MG63 (cell line): ENCODE measurements at places on chromosomes 1 and 21.

DNA sequence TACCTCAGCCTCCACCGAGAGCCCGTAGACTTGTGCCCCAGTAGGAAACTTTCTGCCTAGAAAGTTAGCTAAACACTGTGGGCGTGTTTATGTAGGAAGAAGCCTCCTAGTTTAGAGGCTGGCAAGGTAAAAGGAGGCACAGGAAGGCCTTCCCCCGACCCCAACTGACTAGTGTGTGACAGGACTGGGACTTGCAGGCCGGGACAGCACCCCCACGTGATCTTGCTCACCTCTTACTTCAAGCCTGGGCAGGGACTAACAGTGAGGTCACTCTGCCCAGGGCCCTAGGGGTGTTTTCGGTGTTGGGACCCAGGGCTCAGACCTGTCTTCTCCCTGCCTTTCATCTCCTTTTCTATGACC, 392 bp upstream of the TAGLN2 start:
- DNase-seq: peak; percentile 39

GRCh38 chr1:13564073-13564472, 19.6 kb upstream of the PDPN start:
- DNase-seq: no peak

DNA sequence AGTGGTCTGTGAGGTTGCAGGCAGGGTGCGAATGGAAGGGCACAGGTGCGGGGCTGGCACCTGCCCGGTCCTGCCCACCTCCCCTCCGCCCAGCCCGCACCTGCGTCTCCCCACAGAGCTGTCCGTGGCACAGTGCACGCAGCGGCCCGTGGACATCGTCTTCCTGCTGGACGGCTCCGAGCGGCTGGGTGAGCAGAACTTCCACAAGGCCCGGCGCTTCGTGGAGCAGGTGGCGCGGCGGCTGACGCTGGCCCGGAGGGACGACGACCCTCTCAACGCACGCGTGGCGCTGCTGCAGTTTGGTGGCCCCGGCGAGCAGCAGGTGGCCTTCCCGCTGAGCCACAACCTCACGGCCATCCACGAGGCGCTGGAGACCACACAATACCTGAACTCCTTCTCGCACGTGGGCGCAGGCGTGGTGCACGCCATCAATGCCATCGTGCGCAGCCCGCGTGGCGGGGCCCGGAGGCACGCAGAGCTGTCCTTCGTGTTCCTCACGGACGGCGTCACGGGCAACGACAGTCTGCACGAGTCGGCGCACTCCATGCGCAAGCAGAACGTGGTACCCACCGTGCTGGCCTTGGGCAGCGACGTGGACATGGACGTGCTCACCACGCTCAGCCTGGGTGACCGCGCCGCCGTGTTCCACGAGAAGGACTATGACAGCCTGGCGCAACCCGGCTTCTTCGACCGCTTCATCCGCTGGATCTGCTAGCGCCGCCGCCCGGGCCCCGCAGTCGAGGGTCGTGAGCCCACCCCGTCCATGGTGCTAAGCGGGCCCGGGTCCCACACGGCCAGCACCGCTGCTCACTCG, 23.3 kb downstream of the FTCD start:
- DNase-seq: no peak

DNA sequence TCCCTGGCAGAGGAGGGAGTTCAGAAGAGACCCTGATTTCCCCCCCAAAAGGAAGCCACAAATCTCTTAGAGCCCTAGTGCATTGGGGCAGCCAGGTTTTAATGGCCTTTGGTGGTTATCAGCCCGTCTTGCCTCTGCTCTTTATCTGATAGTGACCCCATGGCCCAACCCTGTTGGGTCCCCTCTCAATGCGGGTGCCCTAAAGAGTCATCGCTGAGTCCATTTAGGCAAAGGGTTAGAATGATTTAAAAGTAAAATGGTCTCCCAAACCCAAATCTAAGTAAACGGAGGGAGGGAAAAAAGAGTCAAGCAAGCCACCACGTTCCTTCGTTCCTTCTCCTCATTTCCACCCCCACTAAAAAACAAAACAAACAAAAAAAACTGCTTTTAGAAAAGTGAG, 164.0 kb downstream of the RUNX1 start:
- no peak for DNase-seq

GRCh38 chr1:183281039-183281438, 95.0 kb downstream of the LAMC2 start:
- DNase-seq: peak; percentile 52

DNA sequence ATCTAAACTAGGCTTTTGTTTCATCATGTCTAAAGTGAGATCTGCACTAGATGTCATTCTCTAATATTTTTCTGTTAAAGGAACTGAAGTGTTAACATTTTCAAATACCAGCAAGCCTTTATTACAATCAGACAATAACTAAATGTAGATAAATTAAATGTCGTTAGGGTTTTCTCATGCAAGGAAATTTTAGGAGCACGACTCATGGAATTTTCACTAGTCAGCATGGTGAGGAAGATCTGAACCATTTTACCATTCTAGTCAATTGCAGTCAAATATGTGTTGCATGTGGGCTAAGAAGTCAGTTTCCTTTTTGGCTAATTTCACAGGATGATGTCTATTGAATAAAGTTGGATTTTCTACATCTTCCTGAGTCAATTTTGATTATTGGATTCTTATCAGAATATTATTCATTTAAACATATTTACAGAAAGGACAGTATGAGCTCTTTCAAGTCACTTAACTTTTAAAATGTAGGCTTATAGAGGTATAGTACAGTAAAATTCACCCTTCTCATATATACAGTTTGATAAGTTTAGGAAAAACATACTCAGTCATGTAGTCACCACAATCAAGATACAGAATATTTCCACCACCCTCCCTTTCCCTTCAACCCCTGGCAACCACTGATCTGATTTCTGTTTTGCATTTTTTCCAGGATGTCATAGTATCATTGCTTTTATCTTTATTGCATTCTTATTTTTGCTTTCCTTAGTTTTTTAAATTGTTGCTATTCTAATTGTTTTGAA, 9.2 kb downstream of the GCSAML start:
- no peak for DNase-seq

GRCh38 chr1:203528063-203528462, 34.1 kb downstream of the OPTC start:
- DNase-seq: no peak

DNA sequence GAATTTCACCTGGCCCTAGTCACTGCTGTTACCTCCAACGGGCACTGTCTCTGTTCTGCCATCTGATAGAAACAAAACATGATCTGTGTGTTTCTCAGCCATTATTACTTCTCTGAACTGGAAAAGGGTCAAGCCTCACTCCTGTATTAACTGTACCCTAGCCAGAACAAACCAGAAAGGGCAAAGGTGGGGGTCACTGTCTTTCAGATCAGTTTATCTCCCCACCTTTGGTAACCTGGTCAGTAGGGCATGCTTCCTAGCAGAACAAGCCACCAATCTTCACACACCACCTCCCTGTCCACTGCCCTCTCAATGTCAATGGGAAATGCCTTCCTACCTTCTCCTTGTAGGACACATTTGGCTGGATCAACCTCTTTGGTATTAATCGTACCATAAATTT, 3.9 kb downstream of the TRIM45 start:
- no peak for DNase-seq

DNA sequence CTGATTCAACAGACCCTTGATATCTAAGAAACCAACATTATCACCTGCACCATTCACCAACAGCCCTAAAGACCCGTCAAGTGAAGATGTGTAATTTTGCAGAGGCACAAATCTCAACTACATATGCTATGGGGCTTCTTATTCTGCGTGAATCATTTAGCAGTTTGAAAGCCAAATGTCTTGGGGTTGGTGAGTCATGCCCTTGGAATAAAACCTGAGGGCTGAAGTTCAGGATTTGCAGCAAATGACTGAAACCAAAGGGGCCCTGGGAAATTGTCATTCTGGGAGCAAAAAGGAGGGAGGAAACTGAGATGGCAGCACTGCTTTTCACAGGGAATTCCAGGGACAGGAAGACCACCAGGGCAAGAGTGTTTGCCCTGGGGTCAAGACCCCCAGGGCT, 79.2 kb upstream of the TNR start:
- DNase-seq: peak; percentile 73

- DNase-seq: no peak
Measured at GRCh38 chr1:224879162-224879803, 50.2 kb upstream of the DNAH14 start.

GRCh38 chr1:47703981-47704596, 266.2 kb downstream of the FOXD2 start:
- DNase-seq: peak; percentile 67

DNA sequence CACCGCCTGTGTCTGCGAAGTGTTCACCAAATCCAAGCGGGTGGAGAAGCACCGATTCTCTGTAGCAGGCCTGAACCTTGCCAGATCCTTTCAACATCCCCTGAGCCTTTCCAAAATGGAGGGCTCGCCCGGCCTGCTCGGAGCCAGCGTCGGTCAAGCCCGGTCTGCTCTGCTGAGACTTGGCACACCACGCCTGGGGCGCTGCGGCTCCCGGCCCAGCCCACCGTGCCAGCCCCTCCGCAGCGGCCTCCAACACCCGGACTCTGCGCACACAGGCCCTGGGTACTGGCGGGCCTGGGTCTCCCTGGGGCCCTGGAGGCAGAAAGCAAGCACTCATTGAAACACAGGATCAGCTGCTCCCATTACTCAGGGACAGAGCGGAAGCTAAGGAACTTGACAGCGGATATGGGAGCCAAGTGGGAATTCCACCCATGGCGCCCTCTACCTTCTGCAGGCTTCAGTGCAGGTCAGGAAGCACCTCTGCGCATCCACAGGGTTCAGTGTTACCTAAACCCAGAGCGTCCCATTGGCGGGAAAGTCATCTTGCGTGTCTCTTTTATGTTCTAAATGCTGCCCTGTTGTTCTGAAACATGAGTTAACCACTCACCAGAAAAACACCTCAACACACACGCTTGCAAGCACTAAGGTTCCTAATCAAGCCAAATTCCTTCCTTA, 159.9 kb downstream of the ZBTB18 start:
- DNase-seq: peak; percentile 37

- no peak for DNase-seq
Measured at GRCh38 chr1:117740496-117740895, 134.6 kb downstream of the TENT5C start.

- DNase-seq: no peak
Measured at GRCh38 chr1:38917772-38918171, 23.9 kb downstream of the RHBDL2 start.

DNA sequence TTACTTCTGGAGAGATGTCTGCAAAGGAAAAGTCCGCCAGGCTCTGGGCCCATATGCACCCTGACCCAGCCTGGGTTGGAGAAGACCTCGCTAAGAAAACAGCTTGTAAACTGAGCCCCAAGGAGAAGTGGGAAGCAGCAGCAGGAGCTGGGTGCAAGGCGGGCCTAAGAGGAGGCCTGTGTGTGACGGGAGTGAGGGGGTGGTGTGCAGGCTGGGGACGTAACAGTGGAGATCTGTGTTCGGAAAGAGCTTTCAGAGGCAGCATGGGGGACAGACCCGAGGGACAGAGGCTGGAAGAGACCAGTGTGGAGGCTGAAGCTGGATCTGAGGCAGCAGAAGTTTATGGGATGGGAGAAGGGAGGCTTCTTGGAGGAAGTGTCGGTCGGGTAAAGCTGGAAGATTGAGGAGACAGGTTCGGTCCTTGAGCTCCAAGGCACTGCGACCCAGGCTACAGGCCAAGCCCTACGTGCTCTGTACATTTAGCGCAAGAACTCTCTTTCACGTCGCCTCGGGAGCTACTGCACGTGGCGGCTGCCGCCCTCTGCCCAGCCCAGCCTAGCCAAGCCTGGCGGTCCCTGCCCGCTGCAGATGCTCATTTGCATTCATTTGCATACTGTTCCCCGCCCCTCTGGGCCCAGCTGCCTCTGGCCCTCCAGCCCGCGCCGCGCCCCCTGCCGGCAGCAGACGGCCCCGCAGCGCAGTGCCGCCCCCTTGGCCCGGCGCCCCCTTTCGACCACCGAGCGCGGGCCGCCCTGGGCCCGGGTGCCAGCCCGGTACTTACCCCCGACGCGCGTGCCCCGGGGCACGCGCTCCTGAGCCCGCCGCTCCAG, 6.3 kb downstream of the HPCA start:
- no peak for DNase-seq

- DNase-seq: peak; percentile 4
Measured at GRCh38 chr1:21234779-21235178, 55.5 kb downstream of the ECE1 start.

DNA sequence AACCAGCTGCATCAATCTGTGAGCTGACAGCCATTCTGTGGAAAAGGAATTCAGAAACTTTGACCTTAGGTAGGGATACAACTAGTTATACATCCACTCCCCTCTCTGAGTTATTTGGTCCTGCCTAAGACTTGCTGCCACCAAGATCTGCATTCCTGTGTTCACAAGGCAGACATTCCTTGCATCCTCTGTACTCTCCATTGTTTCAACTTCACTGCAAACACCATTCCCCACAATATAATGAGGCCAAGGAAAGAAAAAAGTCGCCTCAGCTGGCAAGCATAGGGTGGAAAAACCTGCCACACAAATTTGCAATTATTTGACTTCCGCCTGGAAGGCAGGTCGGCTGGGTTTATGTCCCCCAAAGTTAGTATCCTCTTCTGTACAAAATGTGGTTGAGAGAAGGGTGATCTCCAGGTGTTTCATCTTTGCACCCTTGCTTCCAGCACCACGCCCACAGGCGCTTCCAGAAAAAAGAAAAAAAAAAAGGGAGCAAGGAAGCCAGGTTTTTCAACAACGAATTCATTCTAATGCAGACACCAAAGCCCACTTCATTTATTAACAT, 676 bp upstream of the CTTNBP2NL start:
- no peak for DNase-seq

GRCh38 chr21:31278511-31279130, 65.4 kb downstream of the TIAM1 start:
- DNase-seq: no peak

GRCh38 chr1:90616395-90616794, 100.7 kb downstream of the BARHL2 start:
- DNase-seq: no peak

GRCh38 chr1:15540186-15540585, 13.5 kb downstream of the DNAJC16 start:
- DNase-seq: no peak

GRCh38 chr1:51192213-51192843, 43.7 kb upstream of the RNF11 start:
- DNase-seq: peak; percentile 41

DNA sequence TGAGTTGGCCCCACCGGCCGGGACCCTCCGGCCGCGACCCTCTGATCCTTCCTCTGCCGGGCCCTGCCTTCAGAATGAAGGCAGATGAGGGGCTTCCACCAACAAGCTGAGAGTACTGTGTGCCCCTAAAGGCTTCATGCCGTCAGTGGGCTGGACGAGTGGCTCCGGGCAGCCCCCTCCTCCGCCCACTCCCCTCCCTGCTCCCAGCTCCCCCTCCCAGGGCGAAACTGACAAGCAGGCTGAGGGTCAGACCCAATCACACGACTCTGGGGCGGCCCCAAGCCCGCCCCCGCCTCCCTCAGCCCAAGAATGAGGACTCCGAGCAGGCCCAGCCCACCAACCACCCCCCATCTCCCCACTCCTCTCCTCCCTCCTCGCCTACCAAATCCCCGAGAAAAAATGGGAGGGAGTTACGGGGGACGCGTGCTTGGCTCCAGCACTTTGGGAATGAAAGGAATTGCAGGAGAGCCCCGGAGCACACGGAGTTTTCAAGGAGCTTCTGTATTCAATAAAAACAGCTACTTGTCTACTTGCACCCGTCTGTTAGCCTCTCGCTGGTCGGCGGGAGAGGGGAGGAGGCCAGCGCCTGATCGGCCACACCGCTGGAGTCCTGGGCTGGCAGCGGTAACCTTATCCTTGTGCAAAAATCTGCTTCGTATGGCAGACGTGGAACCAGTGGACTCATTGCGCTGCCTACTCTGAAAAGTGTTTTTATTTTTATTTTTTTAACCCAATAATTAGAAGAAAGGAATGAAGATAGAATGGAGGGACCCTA, at the start of gene COL11A1:
Gene COL11A1 (minus strand): TSS at position 147 of the 775 bp plus-strand sequence. CDS start 344 bp downstream, outside the sequence.
- no peak for DNase-seq
